ENCODE measurements at places on chromosomes 1 and 21.

DNA sequence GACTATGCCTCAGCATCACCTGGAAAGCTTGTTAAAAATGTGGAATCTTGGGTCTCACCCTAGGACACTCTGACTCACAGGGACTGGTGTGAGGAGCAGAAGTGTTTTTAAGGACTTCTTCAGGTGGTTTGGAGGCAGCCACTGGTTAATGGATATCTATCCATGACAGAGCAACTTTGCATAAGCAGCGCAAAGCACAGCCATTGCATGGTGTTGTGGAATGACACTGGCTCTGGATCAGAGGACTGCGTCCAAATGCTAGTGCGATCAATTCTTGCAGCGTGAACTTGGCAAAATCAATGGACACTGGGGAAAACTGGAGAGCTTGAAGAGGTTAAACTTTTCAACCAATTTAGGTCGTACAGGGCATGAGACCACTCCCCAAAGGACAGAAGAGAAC lies 116.8 kb upstream of the FAM78B start:
- no peak for DNase-seq

DNA sequence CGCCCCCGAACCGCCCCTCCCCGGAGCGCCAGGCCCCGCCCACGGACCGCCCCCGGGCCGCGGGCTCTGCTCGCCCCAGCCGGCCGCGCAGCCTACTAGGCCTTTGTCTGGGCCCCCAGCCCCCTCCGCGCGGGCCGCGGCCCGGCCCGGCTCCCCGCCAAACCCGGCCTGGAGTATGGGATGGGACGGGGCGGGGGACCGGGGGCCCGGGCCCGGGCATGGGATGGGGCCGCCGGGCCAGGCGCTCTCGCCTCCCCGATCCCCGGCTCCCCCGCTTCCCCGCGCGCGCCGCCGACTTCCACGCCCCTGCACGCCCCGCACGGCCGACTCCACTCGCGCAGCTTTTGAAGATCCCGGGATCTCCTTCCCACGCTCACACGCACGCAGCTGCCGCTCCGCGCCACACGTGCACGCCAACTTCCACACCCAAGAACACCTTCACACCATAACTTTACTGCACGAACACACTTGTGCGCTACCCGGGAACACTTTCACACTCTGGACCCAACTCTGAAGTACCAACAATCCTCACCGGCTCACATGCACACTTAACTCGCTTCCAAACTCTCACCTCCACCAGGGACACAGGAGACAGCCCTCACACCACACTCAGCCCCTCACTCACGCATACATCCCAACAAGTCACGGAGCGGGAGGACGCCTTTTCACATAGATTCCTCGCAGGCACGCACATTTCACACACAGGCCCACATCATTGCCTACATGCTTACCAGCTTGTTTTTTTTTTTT lies 437 bp upstream of the HSPG2 start:
- peak; percentile 64 for DNase-seq

DNA sequence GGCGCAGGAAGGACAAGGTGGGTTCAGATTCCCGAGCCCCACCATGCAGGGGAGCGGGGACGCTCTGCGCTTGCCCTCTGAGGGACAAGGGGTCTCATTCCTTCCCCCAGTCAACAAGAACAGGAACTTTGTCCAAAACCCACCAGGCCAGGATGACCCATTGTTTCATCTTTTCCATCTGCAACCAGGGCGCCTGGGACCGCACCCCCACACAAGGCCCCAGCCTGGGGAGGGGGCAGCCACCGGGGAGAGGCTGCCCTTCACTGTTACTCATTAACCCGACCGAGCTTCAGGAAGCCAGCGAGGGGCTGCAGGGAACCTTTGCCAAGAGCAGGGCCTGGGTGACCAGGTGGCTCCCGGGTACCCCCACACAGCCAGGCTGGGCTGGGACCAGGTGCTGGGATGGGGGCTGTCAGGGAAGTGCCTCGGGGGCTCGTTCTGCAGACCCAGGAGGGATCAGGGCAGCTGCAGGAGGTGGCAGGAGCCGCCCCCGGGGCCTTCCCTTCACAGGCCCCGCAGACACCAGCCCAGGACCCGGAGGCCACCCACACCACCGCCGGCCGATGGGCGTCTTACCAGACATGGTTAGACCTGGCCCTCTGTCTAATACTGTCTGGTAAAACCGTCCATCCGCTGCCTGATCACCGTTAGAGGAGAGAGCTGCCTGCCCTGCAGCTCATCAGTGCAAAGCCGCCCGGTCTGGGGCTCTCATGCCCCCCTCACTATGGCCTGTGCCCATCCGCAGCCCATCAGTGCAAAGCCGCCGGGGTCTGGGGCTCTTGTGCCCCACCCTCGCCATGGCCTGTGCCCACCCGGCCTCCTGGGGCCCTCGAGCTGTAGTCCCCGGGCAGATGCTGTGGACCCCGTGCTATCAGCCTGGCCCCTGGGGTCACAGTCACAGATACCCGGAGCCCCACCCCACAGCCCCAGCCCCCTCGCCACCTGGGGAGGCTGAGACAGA lies 4.9 kb upstream of the TTLL10 start:
- DNase-seq, result no peak

- DNase-seq, result no peak
These were observed 82.9 kb downstream of the GALNT2 start for GRCh38 chr1:230149751-230150584.

GRCh38 chr1:203676455-203676854 lies 49.8 kb downstream of the ATP2B4 start:
- no peak for DNase-seq

DNA sequence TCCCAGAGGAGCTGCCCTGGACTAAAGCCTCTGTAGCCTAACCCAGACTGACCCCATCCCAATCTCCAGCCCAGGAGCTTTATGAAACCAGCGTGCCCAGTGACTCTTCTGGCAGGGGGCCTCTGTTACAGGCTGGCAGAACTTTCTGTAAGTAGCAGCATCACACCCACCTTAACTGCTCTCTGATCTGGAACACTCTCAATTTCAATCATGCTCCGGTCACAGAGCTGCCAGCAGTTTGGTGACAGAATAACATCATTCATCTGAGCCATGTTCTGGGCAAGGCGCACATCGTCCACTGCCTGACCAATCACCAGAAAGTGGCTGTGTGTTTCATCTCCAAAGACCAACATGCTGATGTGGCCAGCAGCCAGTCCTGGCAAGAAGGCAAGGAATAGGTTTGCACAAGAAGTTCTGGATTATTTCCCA lies 14.7 kb downstream of the ADCY10 start:
- DNase-seq, result no peak

GRCh38 chr1:106536741-106537140 lies 519.7 kb upstream of the PRMT6 start:
- no peak for DNase-seq

GRCh38 chr1:11978301-11978700 lies 1.9 kb upstream of the MFN2 start:
- no peak for DNase-seq

Data from activated CD4-positive, alpha-beta T cell treated with anti-CD3 and anti-CD28 coated beads, Interleukin-2, amount 50 U/mL, for 1 hour (primary cell).